ENCODE measurements at places on chromosomes 2 and 18.

DNA sequence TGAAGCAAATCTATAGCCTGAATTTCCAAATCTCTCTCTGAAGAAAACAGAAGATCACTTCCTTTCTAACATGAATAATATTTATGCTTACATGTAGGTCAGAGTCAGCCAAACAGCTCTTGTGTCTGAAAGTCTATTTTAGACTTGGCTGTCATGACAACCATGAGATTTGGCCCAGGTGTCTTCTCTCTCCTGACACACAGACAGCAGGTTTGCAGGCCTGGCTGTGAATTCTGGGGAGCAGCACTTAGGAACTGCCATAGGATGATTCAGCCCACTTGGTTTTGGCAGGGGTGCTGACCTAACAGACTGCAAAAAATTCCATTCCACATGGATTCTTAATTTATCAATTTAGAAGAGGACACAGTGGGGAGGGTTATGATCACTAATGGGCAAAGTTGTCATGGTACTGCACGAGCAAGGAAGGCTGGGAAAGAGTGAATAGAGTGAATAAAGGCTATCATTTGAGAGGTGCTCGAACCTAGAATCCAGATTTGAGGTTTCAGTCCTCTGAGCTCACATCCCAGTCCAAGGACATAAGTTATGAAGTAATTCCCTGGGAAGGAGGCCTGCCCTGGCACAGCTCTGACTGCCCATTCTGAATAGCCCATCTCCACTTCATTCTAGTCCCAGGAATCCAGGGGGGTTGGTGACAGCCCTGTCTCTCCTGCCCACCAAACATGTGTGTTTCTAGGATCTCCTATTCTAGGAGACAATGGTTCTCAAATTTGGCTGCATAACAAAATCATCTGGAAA, 453.9 kb upstream of the TRIB2 start:
- DNase-seq, result no peak

GRCh38 chr18:10164271-10165071, 250.7 kb downstream of the VAPA start:
- DNase-seq, result no peak

GRCh38 chr2:224069172-224069571, 30.1 kb upstream of the SERPINE2 start:
- no peak for DNase-seq

- DNase-seq, result no peak
Observed at GRCh38 chr2:119480718-119481142, 43.6 kb downstream of the SCTR start.

Measured in CD4-positive, alpha-beta T cell treated with Interleukin-4 for 4 hours (primary cell).